ENCODE measurements at places on chromosomes 1 and 21.
A peak's percentile ranks its signal among the peaks of the same experiment; 100 is the strongest.

GRCh38 chr1:50271968-50272578 is 151.2 kb downstream of the DMRTA2 start:
- peak; percentile 50 for DNase-seq

DNA sequence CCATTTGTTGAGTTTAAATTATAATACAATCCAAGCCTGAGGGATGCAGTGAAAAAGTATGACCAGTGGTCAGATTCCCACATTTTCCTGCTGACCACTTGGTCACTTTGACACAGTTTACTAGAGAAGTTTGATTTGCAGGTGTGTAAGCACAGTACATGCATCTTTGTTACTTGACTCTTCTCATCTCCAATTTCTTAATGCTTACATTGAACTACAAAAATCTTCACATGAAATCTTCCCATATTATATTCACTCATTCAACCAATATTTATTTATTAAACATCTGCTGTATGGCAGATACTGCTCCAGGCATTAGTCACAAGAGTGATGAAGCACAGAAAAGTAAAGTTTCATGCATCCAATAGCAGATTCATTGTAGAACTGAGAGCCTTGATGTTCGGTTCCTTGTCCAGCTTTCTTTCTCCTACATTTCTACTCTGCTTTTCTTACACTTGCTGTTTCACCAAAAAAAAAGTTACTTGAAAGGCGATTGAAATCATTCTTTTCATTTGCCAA is 211.7 kb downstream of the NFIA start:
- no peak for DNase-seq

DNA sequence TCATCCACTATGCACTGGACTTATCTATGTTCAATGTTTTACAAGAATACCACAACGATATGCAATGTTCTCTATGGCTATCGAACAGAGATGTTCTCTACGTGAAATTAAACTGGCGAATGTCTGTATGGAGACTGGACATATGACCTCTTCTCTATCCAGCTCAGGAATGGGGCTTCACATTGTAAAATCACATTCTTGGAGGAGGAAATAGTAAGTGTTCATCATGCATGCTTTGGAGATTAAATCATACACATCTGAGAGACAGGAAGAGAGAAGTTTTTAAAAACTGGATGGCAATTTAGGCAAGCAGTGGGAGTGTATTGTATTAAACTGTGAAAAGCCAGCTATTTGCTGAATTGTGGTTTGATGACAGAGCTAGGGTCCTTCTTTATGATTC is 47.9 kb upstream of the RGL1 start:
- no peak for DNase-seq

- no peak for DNase-seq
These were observed 36.7 kb downstream of the RTCA start for GRCh38 chr1:100302739-100303138.

All from inflammatory macrophage treated with lipopolysaccharide for 4 hours (primary cell).